ENCODE measurements at places on chromosomes 2 and 18.

GRCh38 chr2:205654878-205655605 is 27.3 kb upstream of the NRP2 start:
- no peak for DNase-seq

- DNase-seq = no peak
Observed at GRCh38 chr2:191434072-191434471, 188.9 kb downstream of the MYO1B start.

DNA sequence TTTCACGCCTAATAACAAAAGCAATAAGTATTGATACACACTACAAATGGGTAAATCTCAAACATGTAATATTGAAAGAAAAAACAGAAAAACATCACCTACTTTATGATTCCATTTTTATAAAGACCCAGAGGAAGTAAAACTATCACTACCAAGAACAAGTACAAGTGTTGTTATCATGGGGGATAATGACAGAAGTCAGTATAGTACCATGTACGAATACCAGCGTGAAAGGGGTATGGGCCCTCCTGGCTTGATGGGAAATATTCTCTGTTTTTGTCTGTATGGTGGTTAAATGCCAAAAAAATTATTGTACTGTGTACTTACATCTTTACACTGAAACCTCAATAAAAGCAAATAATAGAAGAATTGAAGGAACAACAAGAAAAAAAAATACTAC is 665.7 kb downstream of the TMEM182 start:
- DNase-seq = no peak

DNA sequence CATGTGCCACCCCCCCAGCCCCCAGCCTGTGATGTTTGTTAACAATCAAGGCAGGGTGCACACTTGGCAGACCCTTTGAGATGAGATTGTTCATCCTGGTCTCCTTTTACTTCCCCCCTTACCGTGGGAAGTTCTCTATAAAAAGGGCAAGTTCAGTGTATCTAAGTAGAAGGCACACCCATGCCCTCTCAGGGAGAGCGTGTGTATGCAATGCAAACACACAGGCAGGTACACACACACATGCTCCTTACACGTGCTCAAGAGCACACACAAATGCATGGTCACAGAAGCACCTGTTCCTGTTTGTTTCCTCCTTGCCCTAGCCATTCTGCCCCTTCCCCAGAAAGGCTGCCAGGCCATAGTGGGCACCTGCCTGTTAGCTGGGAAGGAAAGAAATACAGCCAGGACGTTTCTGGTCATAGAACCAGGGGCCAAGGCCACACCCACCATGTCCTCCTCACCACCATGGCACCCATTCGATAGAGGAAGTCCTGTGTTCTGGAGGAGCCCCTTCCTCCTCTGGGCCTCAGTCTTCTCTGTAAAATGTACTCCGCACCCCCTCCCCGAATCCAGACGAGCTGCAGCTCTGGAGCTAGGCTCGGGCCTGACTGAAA is 3.1 kb downstream of the ATOH8 start:
- DNase-seq = no peak

DNA sequence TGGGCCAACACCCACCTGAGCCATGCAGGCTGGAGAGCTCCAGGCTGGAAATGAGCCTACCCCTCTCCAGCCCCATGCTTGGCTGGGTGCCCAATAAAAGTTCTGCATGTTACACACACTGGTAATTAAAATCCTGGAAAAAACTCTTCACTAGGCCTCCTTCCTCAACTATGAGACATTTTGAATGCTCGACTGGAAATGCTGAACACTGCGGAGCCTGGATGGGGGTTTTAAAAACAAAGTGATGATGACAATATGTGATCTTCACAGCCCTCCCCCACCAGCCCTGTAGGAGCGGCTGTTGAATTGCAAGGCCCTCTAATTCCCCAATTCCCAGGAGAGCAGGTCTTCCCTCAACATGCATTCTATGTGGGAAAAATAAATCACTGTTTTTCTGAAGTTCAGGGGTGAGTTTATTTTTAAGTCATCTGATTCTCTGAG is 179.2 kb downstream of the TTC32 start:
- no peak for DNase-seq

DNA sequence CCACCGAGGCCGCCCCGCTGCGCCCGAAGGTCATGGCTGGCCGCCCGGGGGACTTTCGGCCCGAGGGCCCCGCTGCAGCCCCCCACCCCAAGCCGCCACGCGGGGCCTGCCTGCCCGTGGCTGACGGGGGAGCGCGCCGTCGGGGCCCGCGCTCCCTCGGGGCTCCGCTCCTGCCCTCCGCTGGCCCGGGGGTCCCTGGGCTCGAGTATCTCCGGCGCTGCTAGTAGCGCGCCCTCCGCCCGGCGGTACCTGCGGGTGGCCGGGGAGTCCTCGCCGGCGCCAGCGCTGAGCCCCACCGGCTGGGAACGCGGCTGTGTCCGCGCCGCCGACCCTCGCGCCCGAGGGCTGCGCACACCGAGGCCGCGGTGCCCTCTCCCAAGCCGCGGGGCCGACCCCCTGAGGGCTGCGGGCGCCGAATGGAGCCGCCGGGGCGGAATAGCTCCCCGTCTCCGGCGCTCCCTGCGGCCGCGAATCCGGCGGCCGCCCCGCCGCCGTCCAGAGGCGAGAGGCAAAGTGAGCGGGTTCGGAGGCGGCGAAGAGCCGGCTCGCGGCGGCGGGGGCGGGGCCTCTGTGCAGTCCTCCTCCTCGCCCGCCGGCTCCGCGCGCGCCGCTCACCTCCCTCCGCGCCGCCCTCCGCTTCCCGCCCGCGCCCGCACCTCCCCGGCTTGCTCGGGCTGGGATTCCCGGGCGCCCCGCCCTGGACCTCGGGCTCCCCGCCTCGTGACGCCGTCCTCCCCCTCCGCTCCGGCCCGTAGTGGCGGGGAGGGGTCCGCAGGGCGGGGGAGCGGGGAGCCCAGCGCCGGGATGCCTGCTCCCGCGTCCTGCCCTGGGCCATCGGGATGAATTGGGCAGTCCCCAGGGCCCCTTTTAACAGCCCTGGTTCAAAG is at the start of gene KCNG3:
Gene KCNG3, minus strand, starts transcription at position 515 of the 887 bp plus-strand sequence. Its CDS starts 481 bp downstream, at position 34.
- DNase-seq = peak; percentile 55

GRCh38 chr2:72220170-72220569 is 72.5 kb upstream of the CYP26B1 start:
- DNase-seq = no peak

- no peak for DNase-seq
Observed at GRCh38 chr18:55376387-55376786, 211.6 kb downstream of the TCF4 start.

- no peak for DNase-seq
Observed at GRCh38 chr2:48439102-48439501, 90.9 kb upstream of the STON1 start.

GRCh38 chr2:165391791-165392190 is 77.7 kb upstream of the CSRNP3 start:
- no peak for DNase-seq

DNA sequence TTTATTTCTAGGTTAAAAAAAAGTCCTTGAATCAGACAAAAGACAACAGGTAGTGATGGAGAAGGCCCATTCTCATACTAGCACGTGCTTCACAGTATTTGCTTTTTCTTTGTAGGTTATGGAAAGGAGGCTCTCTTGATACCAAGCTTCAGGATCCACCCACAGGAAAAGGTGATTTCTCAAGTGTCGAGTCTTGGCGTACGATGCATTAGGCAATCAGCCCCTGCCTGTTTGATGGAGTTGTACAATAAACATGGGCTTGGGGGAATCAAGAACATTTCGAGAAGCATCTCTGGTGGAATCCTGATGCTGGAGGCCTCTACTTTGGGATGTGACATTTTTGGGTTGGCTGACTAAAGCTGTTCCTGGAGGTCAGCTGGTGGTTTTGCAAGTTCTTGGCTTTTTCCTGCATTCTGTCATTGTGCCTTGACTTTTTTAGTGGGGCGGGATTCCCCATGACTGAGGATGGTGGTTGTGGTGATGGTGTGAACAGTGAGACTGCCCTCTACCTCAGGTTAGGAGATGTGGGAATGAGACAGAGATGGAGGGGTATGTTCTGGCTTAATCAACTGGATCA is 231.5 kb upstream of the SPRED2 start:
- no peak for DNase-seq

GRCh38 chr2:218961229-218961628 is 1.8 kb downstream of the CDK5R2 start:
- DNase-seq = no peak

DNA sequence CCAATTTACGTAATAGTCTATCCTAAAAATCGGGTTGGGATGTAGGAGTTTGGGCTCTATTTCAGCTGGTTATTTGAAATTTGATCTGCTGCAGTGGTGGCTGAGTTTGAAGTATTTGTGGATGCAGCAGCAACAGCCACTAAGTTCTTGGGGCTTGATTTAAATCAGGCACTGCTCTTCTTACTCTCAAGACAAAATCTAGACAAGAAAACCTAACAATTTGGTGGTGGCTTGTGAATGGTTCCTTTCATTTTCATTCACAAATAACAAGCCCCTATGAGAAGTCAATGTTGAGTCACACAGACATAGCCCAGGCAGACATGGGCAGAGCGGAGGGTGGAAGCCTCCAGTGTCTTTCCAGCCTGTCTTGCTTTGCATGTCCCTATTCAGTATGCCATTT is 199.3 kb downstream of the LTBP1 start:
- no peak for DNase-seq

DNA sequence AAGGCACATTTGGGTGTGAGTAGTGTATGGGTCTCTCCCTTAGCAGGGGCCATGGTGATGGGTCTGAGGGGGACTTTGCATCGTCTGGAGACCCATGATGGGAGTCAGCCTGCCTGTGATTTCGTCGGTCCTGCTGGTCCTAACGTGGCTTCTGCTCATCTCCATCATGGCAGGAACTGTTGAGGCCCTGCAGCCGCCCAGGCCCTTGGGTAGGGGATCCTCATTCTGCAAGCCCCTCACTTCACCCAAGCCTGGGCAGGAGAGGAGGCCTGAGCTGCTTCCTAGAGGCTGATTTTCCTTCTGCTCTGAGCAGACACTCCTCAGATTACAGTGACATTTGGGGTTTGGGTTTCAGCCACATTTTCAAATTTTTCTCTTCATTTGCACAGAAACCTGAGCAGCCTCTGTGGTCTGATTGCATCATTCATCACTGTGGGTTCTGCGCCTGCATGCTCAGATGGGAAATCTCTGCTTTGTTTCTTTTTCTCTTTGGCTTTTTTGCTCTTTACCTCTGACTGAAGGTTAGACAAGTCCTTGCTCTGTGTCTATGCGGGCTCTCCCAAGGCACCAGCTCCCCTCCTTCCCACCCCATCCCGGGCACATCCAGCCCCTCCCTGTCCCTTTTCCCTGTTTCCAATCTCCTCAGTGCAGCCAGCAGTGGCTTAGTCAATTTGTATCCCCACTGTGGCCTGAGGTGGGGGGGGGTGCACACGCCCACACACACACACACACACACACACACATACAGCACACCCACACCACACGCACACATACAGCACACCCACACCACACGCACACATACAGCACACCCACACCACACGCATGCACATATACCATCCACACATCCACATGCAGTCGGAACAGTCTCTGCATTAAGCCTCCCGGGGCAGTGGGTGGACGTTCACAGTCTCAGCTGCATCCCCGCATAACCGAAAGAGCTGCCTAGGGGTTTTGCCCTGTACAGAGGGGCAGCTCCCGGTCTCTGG is 305.4 kb upstream of the HS6ST1 start:
- no peak for DNase-seq

GRCh38 chr2:32043561-32043960 is 4.0 kb upstream of the DPY30 start:
- DNase-seq = no peak

GRCh38 chr2:164504253-164504652 is 117.0 kb downstream of the GRB14 start:
- peak; percentile 6 for DNase-seq

GRCh38 chr2:213046431-213046830 is 105.0 kb downstream of the IKZF2 start:
- DNase-seq = no peak

DNA sequence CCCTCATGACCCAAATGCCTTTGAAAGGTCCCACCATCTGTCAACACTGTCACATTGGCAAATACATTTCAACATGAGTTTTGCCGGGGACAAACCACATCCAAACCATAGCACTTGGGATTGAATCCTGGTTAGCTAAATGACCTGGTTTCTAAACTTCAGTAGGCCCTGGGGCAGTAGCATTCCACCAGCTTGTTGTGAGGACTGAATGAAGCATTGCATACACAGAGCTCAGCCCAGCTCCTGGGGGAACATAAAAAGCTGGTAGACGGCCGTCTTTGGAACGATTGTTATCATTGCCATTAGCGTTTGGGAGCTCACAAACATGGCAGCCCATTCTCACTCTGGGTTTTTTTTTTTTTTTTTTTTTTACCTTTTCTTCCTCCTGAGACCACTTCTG is 57.5 kb upstream of the CXCR4 start:
- DNase-seq = no peak

- DNase-seq = no peak
Observed at GRCh38 chr2:128315829-128316776, 2.6 kb downstream of the HS6ST1 start.

GRCh38 chr2:16515696-16516095 is 149.9 kb downstream of the CYRIA start:
- no peak for DNase-seq

DNA sequence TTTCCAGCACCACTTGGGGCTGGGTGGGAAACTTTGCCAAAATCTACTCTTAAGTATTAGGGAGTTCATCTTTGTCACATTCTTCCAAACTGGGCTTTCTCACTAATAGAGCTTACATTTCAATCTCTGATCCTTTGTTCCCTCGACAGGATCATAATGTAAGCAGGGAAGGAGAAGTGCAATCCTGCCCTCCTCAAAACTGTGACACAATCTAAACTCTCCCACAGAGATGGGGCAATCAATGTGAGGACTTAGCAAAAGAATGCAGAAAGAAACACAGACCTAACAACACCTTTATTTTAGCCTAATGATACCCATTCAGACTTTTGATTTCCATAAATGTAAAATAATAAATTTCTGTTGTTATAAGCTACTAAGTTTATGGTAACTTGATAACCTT is 40.8 kb downstream of the DSEL start:
- no peak for DNase-seq

DNA sequence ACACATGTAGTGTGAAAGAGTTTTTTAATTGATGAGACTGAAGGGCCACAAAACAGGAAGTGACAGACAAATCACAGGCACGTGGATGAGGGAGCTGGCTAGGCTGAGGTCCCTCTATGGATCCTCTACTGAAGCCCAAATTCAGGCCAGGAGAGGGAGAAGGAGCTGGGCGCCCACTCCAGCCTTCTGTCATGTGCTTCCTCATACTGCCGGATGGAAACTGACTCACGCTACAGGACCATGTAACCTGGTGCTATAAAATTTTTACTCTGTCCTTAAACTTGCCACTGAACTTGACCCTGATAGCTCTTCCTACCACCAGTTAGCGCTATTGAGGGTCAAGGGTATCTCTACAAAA is 31.3 kb downstream of the PSTPIP2 start:
- DNase-seq = no peak

DNA sequence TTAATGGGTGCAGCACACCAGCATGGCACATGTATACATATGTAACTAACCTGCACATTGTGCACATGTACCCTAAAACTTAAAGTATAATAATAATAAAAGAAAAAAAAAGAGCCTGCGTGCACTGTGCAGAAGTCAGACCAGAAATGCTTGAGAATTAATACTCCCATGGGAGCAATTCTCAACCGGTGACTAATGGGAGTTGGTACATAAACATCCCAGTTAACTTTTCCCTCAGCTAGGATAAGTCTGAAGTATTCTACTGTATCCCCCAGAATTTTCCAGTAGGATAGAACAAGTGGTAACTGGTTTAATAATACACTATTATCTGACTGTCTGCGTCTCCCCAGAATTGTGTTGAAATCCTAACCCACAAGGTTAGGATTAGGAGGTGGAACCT is 113.6 kb upstream of the COL5A2 start:
- DNase-seq = peak; percentile 18

All from dermis blood vessel endothelial cell (primary cell).